NCI-H1436 treated with DMSO at 0.1 percent for 48 hours (cell line): ENCODE measurements at places on chromosomes 11 and 22.

GRCh38 chr22:42747701-42748513, 27.2 kb upstream of the A4GALT start:
- DNase-seq, result no peak

DNA sequence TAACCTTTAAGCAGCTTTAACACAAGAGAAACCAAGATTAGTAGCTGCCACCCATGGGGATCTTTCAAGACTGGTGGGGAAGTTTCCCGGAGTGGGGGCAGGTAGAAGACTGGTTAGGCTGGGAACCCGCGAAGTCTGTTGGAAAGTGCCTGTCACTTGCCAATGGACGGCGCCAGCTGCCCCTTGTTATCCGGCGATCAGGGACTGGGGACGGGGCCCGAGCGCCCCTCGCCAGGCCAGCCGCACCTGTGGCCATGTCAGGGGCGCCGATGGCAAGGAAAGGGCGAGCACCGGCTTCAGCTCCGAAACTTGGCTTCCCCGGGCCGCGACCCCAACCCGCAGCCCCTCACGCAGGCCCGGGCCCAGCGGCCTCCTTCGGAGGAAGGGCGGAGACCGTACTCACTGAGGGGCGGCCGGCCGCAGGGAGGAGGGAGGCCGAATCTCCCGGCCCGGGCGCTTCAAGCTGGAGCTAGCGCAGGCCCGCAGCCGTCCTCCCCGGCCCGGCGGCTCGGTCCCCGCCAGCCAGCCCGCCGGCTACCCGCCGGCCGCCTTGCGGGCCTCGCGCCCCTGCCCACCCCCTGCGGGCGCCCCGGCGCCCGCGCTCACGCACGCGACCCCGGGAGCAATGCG, 539 bp downstream of the EIF4ENIF1 start:
- no peak for DNase-seq

DNA sequence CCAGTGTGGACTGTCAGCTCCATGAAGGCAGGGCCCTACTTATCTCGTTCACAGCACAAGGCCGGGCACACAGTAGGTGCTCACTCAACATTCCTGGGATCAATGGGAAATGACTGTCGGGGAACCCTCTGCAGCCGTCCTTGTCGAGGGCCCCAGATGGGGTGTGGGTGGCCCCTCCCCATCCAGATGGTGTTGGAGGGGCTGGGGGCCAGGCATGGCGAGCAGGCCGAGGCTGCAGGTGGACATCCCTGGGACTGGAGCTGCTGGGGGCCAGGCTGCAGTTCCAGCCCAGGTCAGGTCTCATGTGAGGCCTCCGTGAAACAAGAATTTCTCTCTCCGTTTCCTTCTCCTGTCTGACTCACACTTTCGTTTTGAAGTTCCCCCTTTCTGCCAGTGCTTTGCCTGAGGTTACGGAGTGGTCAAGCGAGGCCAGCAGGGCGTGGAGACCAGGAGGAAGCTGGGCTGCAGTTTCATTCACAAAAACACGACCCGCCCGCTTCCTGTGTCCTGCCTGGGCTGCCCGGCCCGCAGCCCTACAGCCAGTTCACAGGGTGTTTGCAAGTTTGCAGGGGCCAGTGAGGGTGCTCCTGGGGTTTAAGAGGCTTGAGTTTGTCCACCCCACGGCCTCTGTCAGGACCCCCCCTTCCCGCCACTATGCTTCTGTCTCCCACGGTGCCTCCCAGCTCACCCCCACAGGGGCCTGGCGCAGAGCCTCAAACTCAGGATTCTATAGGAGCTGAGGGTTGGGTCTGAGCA, 4.5 kb downstream of the MYEOV start:
- no peak for DNase-seq

DNA sequence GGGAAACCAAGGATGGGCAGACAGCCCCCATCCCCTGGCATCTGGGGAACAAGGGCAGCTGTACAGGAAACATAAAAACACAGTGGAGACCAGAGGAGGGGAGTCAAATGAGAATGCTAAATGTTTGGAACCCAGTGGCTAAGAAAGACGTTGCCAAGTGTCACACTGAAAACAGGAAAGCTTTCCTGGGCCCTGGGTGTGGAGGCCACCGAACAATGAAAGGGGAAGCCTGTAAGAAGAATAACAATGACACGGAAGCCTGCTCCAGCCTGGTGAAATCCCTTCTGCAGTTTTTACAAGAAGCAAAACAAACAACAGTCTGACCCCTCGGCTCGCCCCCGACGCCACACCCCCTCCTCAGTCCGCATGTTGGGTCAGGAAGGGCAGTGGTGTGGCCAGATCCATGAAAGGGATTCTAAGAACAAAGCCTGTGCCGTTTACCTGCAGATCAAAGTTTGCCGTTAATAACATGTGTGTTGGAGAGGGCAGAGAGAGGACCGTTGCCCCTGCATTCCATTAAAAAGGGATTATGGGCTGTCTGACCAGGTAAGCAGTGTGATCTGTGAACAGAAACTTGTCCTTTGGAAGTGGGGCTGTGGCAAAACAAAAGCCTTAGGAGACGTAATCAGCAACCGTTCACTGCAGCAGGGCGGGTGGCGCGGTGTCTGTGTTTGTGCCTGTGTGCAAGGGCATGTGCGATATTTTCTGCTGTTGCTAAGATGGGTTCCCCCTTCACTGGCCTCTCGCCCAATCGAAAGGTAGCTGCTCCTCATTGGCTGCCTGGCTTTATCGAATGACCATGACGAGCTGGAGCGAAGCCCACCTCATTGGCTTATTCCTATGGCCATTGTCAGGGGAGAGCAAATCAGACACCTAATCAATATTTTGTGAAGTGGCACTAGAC, 113.7 kb upstream of the BLID start:
- no peak for DNase-seq

GRCh38 chr11:82969811-82970210, 68.3 kb downstream of the DDIAS start:
- DNase-seq, result no peak
